Left lung (tissue), 14 donors: ENCODE measurements at places on chromosomes 6 and 20.

DNA sequence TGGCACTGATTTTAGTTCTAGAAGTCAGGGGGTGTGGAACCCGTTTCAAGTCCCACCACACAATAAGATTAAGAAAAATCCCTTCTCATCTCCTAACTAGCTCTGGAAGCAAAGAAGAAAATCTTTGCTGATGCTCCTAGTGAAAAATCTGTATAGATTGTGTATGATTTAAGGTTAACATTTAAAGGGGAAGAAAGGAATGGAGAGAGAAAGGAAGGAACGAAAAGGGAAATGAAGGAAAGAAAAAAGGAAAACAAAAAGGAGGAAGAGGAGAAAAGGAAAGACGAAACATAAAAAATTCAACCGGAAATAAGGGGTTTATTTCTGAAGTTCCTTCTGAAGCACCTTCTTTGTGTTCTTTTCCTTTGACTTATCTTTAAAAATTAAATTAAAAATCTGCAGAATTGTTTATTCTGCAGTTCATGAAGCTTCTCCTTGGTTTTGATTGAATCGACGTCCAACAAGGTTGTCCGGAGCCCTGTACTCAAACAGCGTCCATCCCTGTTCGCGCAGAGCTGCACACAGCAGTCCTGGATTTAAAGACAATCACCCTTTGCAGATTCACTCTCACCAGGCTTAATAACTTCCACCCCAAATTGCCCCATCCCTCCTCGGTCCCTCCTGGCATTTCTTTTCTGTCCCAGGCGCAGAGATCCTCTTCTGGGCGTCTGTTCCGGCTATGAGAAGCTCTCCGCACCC lies 1.6 kb upstream of the TFAP2B start:
- no peak for DNase-seq

GRCh38 chr6:158083455-158084325 lies 84.4 kb downstream of the SERAC1 start:
- no peak for DNase-seq

- peak; percentile 73 for DNase-seq
These were observed 168.7 kb upstream of the PRSS16 start for GRCh38 chr6:27078734-27079357.

DNA sequence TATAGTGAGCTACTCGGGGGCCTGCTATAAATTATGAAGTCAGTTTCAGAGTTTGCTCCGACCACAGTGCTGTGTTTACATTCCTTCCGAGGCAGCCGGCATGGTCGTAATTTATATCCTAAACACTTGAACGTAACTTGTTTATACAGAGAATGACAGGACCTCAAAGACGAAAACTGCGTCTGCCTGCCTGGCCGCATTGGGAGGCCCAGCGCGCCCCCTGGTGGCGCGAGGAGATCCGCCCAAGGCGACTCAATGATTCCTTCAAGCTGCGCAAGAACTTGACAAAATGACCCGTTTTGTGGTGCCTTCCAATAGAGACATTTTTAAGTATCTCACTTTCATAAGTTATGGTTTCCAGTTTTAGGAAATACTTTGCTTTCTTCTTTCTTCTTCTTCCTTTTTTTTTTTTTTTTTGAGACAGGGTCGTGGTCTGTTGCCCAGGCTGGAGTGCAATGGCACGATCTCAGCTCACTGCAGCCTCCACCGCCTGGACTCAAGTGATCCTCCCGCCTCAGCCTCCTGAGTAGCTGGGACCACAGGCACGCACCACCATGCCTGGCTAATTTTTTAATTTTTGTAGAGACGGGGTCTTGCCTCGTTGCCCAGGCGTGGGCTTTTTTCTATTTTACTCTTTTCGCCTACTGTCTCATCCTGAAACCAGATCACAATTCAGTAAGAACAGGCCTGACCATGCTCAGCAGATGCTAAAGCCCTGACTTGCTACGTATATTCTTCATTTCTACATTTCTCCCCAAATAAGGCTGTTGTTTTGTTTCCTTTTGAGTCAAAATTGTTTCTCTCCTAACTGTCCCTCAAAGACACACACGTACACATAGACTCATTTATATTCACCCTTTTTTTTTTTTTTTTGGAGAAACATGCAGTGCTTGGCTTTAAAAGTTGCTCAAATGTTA lies 7.8 kb downstream of the FOXF2 start:
- DNase-seq, result peak; percentile 95

DNA sequence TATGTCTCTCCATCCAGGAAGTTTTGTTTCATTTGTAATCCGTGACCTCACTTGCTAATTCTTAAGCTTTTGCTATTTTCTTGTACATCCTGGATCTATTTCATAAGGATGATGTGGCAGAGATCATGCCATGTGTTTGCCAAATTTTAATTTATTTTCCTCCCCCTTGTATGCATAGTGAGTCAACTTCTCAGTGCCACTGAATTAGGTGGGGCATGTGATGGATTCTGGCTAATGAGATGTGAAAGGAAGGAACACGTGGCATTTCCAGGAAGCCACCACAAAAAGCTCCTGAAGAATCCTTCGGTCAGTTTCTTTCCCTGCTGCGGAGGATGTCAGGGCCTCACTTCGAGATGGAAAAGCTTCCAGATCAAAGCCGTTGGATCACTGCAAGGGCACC lies 86.2 kb upstream of the PRL start:
- no peak for DNase-seq

- no peak for DNase-seq
These were observed 78.4 kb upstream of the TBC1D7 start for GRCh38 chr6:13406781-13407180.

- no peak for DNase-seq
These were observed 5.2 kb upstream of the VEGFA start for GRCh38 chr6:43764772-43765171.

GRCh38 chr6:57248311-57248895 lies 26.3 kb upstream of the RAB23 start:
- no peak for DNase-seq

DNA sequence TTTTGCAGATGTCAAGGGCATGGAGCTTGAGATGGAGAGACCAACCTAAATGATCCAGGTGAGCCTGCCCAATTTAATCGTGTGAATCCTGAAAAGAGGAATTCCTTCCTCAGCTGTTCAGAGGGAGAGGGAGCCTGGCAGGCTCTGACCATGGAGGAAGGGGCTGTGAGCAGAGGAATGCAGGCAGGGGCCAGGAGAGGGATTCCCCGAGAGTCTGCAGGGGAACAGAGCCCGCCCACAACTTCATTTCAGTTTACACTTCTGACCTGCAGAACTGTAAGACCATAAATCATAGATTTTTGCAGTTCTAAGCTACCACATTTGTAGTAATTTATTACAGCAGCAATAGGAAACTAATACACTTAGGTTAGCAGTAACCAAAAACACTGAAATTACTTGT lies 164.1 kb downstream of the TBXT start:
- DNase-seq, result no peak

DNA sequence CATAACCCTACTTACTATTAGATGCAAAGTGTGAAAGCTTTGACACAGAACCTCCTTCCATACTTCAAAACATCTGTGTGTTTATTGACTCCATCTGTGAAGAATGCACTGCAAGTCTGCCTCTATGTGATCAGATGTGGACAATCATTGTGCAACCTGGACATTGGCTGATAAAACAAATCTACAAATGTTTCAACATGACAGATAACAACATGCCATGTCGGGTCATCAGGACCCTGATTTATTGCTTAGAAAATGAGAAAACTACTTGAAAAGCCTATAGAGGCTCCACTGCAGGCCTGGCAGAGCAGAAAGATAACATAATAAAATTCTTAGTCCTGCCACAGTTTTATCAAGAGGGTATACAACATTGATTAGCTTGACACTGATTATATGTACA lies 1286.4 kb downstream of the GRIK2 start:
- DNase-seq, result no peak

DNA sequence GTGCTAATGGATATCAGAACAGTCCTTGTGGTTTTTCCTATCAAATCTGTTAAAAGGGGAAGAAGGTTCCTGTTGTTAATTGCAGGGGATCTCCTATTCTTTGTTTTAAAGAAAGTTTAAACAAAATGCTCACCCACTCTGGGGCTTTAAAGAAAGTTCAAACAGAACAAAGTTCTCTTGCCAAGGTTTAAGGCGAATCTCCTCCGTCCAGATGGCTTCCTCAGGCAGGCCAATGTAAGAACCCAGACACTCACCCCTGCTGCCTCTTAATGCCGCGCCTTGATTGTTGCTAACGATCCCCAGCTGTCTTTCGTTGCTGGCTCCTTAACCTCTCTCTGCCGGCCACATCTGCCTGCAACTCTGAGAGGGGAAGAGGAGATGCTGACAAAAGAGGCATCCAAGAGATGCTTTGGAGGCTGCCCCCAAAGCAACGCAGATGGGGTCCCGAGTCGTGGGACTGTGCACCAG lies 235.0 kb upstream of the PRDM1 start:
- DNase-seq, result peak; percentile 87

DNA sequence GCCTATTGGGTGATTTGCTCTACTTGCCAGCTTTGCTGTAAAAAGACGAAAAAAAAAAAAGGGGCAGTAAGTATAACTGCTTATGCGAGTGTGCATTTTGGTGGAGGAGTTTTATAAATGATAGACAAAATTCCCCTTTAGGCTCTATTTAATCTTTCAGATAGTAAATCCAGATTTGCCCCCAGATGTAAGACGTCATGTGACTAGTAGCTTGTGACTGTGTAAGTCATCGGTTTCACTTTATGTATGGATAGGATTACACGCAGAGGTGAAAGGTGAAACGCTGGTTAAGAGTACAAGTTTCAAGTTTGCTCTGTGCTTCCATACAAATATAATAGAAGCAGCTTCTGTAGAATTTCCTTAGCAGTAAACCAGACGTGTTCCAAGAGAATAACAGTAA lies 7.9 kb downstream of the RAB32 start:
- no peak for DNase-seq

DNA sequence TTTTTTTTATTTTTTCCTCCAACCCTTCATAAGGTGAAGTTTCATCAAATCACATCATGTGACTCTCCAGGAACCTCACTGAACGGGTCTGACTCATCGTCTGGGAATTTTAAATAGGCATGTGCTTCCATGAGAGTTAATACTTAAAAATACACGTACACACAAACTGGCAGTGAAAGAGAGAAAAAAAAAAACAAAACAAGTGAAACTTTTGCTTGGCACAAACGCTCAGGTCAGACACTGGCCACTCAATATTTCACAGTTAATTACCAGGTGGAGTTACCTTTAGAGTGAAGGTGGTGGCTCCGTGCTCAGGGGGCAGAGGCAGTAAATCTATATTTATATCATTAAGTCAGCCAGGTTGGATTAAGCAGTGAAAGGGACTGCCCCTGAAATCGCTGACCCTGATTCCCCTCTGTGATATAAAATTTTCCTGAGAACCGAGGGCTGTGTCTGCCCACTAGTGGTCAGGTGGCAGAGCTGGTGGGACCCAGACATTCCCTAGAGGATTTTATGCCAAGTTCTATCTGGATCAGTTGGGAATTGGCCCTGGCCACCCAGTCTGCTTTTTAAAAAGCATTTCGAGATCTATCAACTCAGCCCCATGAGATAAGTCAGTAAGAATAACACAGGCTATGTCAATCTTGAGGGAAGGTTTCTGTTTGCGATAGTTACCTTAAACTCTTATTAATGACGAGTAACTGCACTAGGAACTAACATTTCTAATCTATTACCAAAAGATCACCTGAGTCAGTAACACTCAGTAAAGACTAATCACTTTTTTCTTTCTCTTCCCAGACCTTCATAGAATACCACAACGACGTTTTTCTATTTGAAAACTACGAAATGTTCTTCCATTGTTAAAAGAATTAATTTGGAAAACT lies 259.1 kb downstream of the HDGFL1 start:
- DNase-seq, result peak; percentile 77

GRCh38 chr6:81098109-81098814 lies 654.2 kb downstream of the TENT5A start:
- DNase-seq, result no peak

GRCh38 chr6:10587656-10588406 lies 66.7 kb downstream of the GCNT2 start:
- no peak for DNase-seq

- DNase-seq, result no peak
These were observed 68.9 kb upstream of the TBXT start for GRCh38 chr6:166236596-166236995.

- peak; percentile 96 for DNase-seq
These were observed at the start of gene KIF6 for GRCh38 chr6:39724787-39725631. TSS of gene KIF6 (minus strand) at chr6:39725408. CDS start at chr6:39725310, 98 bp downstream.
